PC-3 (cell line): ENCODE measurements at places on chromosomes 3 and 15. TPM values are rescaled to one million over a fixed set of nuclear protein-coding genes. Genes with fewer than 3 reads are reported as not detected.

The PRR23C gene
- not detected in 2 replicates for total RNA-seq

The NME9 gene
- 0.40 TPM in 1 of 2 replicates, not detected in the other for total RNA-seq

The CCDC80 gene
- total RNA-seq = 17.0 and 20.4 TPM in 2 replicates

The XRN1 gene
- total RNA-seq = 16.5 and 23.0 TPM in 2 replicates

The CLDN1 gene
- 6.8 and 9.6 TPM in 2 replicates for total RNA-seq

The FEZF2 gene
- not detected in 2 replicates for total RNA-seq
